Gastroesophageal sphincter (tissue), 4 donors: ENCODE measurements at places on chromosomes 5 and 9. TPM values are rescaled to one million over a fixed set of nuclear protein-coding genes. Genes with fewer than 3 reads are reported as not detected.
A peak's percentile ranks its signal among the peaks of the same experiment; 100 is the strongest.

Gene TMEM38B
- 9.3 TPM for total RNA-seq

Gene NTRK2
- total RNA-seq, result 7.0 TPM

Gene PLPP7
- total RNA-seq, result 21.1 TPM

Gene LRRTM2
- 0.46 TPM for total RNA-seq

GRCh38 chr5:115772731-115773475 lies 43.6 kb downstream of the CDO1 start:
- ATAC-seq, result no peak

DNA sequence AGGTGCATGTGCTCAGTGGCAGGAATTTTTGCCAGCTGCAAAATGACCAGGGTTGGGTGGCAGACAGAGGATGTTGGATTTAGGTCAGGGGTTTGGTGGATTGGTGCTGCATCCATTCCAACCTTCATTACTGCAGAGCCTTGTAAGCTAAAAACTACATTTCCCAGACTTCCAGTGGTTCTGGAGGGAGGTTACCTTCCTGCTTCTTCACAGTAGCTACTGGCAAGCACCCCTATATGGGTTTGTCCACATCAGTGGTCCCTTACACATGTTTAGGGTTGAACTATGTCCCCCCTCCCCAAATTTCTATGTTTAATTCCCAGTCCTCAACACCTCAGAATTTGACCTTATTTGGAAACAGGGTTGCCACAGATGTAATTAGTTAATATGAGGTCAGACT lies 20.7 kb upstream of the IL17B start:
- no peak for ATAC-seq

DNA sequence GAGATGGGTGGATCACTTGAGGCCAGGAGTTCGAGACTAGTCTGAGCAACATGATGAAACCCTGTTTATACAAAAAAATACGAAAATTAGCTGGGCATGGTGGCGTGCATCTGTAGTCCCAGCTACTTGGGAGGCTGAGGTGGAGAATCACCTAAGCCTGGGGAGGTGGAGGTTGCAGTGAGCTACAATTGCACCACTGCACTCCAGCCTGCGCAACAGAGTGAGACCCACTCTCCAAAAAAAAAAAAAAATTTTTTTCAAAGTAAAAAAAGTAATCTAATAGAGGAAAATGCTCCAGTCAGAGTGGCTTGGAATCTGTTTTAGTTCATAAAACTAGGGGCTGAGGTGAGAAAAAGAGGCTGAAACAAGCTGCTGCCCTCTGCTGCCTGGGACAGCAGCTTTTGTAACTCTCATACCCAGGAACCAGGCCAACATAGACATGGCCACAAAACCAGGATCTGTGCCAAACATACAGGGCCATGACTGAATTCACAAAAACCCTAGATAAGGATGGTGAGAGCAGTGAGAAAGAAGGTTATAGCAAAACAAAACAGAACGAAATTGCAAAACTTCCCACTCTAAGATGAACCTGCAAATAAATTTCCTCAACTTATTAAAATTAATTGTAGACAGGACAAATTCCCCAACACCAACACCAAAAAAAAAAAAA lies 13.1 kb upstream of the DCAF12 start:
- no peak for ATAC-seq

DNA sequence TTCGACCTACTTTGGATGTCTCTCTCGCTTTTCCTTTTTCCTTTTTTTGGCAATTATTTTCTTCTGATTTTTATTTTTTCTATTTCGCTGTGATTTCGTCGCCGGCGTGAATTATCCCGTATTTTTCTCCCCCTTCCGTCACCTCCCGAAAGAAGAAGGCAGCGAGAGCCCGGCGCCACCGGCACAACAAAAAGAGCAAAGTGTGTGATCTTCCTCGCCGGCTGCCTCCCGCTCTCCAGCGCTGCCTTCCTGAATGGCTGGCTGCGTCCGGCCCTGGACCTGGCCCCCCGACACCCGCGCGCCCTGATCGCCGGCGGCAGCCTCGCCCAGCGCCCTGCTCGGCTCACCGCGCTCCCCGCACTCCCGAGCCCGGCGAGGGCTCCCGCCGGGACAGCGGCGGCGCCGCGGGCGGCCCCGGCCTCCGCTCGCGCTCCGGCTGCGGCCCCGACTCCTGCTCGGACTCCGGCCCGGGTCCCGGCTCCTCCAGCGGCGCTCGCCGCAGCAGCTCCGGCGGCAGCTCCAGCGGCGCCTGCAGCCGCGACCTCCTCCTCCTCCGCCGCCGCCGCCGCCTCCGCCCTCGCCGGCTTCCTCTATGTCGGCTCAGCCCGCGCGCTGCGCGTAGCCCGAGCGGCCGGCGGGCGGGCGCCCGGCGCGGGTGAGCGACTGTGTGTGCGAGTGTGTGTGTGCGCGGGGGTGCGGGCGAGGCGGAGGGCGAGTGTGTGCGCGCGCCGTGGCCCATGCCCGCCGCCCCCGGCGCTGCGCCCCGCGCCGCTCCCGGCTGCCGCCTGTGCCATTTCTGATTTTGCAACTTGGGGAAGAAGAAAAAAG lies 960 bp downstream of the NR2F1 start:
- ATAC-seq, result peak; percentile 18

GRCh38 chr9:95635986-95636671 lies 119.4 kb upstream of the PTCH1 start:
- no peak for ATAC-seq

DNA sequence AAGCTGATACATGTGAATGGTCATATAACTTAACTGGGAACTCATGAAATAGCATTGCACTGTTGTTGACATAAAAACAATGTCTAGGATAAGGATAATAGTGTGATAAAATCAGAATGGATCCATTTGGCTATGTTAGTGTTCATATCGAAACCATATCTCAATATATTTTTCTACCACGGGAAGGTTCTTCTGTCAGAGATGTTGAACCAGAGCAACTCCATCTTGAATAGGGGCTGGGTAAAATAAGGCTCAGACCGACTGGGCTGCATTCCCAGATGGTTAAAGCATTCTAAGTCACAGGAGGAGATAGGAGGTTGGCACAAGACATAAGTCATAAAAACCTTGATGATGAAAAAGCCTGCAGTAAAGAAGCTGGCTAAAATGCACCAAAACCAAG lies 56.3 kb downstream of the FNIP1 start:
- no peak for ATAC-seq
